Right lung (tissue), 10 donors: ENCODE measurements at places on chromosomes 1 and 21. TPM values are rescaled to one million over a fixed set of nuclear protein-coding genes. Genes with fewer than 3 reads are reported as not detected.

PIK3R3 gene
- polyA plus RNA-seq = 22.5 TPM

GRCh38 chr21:40334159-40334558 lies 466.9 kb downstream of the PCP4 start:
- no peak for DNase-seq

DNA sequence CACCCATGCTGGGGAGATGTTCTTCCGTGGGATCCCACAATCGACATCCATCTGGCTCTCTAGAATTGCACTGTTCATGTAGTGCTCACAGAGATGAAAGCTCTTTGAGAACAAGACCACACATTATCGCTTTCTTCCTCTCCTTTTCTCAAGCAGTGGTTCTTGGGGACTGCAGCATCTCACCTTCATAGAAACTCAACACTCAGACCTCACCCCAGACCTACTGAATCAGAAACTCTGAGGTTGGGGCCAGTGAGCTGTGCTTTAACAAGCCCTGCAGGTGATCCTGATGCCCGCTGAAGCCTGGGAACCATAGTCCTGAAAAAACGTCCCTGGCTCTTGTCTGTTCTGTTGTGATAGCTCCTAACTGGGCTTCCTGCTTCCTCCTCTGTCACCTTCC lies 251.3 kb upstream of the FGGY start:
- no peak for DNase-seq

- no peak for DNase-seq
Observed at GRCh38 chr1:159009287-159009686, 420 bp upstream of the IFI16 start.

- DNase-seq = no peak
Observed at GRCh38 chr1:227728892-227729143, 6.3 kb downstream of the JMJD4 start.

DNA sequence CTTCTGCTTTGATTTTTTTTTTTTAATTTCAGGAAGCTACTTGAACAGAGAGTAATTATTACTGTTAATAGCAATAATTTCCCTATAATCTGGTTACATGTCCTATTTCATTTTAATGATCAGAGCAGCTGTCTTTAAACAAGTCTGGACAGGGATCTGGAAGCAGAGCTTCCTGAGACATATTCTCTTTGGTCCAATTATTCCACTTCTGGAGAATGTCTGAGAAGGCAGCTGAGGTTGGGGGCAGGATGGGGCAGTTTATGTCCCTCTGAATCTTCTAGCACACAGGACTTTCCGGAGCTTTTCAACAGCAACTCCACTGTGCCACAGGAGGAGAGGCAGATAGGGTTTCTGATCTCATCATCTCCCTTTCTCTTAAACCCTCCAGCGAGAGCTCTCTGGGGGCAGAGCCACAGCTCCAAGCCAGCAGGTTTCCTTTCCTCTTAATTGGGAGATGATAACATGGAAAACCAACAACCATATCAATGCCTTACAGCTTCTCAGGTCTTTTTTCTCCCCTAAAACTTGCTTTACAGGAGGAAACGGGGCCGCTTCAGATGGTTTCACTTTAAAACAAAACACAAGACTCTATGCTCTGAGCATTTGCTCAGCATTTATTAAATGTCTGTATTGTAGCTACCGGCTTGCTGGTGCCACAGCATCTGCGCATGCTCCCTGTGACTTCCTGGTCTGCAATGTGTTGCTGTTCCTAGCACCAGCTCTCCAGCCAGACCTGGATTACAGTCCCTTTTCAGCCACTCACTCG lies 425.7 kb upstream of the USP24 start:
- no peak for DNase-seq
